Lung (tissue), 17 donors: ENCODE measurements at places on chromosomes 3 and 15. TPM values are rescaled to one million over a fixed set of nuclear protein-coding genes. Genes with fewer than 3 reads are reported as not detected.

FGF12 gene
- polyA plus RNA-seq = 0.23 TPM

JAGN1 gene
- polyA plus RNA-seq = 43.7 TPM

AP4E1 gene
- polyA plus RNA-seq = 2.2 TPM

PRICKLE2 gene
- 4.1 TPM for polyA plus RNA-seq

RHOV gene
- polyA plus RNA-seq = 5.3 TPM

GPR15 gene
- polyA plus RNA-seq = 0.12 TPM
